ENCODE measurements at places on chromosomes 13 and 19. TPM values are rescaled to one million over a fixed set of nuclear protein-coding genes. Genes with fewer than 3 reads are reported as not detected.

GRCh38 chr13:114108141-114108761 is 24.2 kb downstream of the RASA3 start:
- no peak for DNase-seq

DNA sequence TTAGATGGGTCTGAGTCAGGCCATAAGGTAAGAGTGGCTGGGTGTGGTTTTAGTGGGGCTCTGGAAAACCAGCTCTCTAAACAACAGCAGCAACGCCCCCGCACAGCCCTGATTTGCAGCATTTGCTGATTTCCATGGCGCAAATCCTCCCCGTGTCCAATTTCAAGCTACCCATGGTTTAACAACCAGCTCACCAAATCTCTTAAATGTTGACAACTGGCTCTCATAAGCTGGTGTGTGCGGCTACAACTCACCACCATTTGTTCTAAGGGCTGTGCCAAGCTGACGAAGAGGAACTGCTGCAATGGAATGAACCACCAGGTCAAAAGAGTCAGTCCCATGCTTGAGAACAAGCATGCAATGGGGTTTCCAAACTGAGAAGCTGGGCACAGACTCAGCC is 22.9 kb downstream of the PARP4 start:
- DNase-seq: no peak

DNA sequence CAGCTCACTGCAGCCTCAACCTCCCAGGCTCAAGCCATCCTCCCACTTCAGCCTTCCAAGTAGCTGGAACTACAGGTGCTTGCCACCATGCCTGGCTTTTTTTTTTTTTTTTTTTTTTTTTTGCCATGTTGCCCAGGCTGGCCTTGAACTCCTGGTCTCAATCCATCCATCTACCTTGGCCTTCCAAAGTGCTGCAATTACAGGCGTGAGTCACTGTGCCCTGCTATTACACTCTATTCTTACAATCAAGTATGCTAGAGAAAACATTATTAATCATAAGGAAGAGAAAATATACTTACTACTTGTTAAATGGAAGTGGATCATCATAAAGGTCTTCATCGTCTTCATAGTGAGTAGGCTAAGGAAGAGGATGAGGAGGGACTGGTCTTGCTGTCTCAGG is 93.3 kb upstream of the DOCK9 start:
- no peak for DNase-seq

DNA sequence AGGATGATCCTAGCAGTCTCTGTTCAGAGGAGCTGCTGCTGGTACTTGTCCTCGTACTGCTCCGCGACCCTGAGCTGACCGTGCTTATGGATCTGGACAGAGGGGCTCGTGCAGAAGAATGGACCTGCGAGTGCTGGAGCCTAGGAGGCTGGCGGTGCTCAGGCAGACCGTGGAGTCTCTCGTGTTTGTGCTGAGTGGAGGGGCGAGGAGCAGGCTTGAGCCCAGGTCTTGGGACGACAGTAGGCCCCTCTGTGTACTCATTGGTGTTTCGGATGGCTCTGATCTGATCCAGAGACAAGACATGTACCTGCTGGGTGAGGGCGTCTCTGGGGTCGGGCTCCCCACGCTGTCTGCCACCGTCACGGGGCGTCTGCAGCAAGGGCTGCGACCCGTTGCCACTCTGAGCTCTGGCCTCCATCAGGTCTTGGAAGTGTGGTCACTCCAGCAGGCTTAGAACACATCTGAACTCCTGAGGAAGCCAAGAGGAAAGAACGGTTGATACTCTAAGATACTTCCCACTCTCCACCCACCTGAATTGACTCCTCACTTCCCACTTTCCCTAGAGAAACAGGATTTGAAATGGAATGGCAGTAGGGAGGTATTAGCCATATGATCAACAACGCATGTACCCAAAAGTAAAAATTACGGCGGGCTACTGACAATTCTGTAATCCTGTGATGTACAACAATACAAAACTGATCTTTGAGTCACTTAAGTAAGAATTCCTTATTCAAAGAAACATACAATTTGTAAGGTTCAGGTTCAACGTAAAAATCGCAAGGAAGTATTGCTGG is 3.4 kb downstream of the SPRY2 start:
- DNase-seq: no peak

KASH5 gene
- total RNA-seq: 0.27 TPM

RASA3 gene
- 22.9 TPM for total RNA-seq

ARHGAP45 gene
- 217 TPM for total RNA-seq

GRCh38 chr13:74487091-74487722 is 353.0 kb upstream of the KLF12 start:
- DNase-seq: no peak

OR4F17 gene
- total RNA-seq: under 0.01 TPM

GRCh38 chr13:92513672-92514071 is 712.9 kb upstream of the GPC6 start:
- no peak for DNase-seq

- DNase-seq: no peak
Observed at GRCh38 chr13:27053902-27054595, 117.6 kb downstream of the USP12 start.

DNA sequence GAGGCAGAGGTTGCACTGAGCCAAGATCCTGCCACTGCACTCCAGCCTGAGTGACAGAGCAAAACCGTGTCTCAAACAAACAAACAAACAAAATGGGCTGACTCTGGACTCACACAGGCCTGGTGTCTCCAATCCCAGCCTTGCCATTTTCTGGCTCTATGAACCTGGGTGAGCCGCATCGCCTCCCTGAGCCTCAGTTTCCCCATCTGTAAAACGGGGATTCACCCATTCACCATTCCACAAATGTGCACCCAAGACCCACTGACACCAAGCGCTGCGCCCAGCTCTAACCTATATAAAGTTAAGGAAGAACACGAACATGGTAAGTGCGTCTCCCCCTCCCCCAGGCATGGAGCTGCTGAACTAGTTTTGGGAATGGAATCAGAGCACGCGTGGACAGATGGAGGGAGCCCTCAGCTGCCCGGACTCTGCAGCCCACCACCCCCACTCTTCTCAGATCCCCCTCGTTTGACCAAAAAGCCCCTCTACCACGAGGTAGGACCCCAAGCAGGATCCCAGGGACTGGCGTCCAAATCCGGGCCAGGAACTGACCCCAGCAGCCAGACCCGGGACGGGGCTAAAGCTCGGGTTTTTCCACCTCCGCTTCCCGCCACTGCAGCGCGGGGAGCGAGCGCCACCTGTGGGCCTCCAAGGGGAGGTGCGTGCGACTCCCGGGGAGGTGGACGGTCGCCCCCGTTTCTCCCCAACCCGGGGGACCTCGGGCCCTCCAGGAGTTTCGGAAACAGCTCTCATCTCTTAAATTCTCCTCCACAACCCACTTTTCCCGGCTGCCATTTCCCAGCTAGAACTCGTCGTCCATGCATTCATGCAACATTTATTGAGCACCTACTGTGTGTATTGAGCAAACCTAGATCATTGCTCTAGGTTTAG is 33.0 kb upstream of the ADGRE5 start:
- DNase-seq: no peak
